Fibroblast of skin of right biceps (primary cell): ENCODE measurements at places on chromosomes 7 and 10.
A peak's percentile ranks its signal among the peaks of the same experiment; 100 is the strongest.

DNA sequence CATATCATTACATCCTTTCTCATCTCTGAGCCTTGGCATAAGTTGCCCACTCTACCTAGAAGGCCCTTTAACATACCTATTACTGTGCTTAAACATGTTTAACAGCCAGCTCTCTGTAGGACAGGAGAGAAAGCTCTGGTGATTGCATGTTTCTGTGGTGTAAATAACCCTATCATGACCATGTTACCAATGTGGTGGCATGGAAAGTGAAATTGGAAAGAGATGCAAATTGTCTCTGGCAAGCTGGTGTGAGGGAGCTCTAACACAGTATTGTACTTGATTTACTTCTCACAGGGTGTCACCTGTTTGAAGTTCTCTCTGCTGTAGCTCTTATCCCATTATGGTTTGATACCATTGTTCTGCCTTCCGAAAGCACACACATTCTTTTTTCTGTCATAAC lies 231.8 kb upstream of the DKK1 start:
- no peak for DNase-seq

DNA sequence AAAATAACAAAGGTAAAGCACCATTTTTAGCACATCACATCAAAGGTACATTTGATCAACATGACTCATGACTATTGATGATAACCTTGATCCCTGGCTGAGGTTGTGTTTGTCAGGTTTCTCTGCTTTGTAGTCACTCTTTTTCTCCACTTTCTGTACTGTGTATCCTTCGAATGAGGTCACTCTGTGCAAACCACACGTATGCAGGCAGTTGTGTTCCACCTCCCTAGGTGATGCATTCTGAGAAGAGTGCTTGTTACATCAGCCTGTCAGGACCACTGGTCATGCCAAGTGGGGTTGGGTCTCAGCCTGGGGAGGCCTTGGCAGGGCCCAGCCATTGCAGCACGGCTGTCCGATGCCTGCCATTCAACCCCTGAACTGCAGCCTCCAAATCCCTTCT lies 62.8 kb upstream of the GJD4 start:
- DNase-seq: no peak

DNA sequence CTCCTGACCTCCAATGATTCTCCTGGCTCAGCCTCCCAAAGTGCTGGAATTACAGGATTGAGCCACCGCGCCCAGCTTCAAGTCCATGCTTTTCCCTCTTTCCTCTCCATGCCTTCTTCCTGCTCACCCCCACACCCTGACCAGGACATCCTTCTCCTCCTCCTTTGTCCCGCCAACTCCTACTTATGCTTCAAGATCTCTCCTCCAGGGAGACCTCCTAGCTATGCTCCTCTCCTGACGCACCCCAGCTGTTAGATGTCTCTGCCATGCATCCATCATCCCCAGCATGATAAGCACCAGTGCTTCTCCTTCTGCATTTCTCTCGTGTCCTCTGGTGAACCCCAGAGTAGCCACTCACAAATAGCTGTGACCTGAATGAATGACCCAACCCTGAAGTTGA lies 21.1 kb downstream of the SRRM3 start:
- no peak for DNase-seq

DNA sequence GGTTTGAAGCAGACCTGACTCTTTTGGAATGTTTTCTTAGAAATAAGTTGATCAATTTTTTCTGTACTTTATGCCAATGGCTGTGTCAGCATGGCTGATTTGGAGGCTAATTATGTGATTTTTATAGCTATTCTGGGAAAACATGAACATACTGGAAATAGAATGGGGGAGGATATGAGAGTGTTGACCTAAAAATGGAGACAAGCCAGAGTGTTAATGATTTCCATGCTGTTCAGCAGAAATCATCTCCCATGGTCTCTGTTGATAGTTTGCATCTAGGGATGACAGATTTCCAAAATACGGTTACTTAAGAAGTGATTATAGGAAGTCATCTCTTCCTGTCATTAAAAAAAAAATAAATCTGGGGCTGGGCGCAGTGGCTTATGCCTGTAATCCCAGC lies 32.7 kb upstream of the DMTF1 start:
- DNase-seq: peak; percentile 20

GRCh38 chr10:88114368-88114767 lies 250.9 kb downstream of the PTEN start:
- peak; percentile 43 for DNase-seq

DNA sequence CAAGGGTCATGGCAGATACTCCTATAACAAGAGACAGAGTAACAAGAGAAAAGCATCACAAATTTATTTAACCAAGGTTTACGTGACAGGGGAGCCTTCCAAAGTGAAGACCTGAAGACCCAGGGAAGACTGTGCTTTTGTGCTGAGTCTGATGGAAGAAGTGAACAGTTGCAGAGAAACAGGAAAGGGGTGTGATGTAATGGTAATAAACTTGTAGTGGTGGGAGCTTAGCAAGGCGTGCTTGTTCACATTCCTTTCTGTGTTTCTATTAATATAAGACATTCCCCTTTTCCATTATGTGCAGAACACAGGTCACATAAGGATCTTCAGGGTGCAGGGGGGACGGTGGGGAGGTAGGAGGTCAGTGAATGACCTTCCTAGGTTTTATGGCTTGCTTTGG lies 25.5 kb upstream of the C10orf67 start:
- peak; percentile 31 for DNase-seq

- no peak for DNase-seq
Observed at GRCh38 chr10:86373828-86374227, 7.2 kb upstream of the GRID1 start.
